ENCODE measurements at places on chromosomes 6 and 20.

DNA sequence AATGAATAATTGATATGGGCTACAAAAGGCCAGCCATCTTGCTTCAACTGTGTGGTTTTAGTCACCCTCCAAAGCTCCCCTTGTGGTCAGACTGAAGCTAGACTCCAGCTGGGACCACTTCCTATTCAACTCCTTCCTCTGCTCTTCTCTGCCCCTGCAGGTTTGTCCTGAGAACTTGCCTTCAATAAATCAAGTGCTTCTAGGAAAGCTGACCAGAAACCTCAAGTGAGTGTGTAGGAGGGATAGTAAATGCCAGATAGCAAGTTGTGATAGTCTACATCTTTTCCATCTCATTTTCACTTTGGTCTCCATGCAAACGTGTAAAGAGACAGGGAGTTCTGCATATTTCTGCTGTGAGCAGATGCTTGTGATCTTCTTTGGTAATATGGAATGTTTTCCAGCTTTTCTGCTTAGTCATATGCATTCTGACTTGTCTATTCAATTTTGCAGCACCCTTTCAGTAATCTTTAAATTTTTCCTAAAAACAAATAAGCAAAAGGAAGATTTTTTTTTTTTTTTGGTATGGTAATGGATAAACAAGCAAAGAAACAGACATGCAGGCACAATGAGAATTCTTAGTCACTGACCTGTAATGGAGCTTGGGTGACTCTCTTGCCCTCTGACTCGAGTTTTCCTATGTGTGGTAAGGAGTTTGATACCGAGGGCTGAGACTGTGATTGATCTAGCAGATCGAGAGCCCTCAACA, 201.3 kb upstream of the BTBD3 start:
- no peaks in the 10 kb centered on the region for H3K36me3 ChIP-seq
- no peaks in the 10 kb centered on the region for H3K27me3 ChIP-seq
- H3K27ac ChIP-seq, result no peak overlapping the region
- H3K4me1 ChIP-seq, result peaks cover 9% of the 10 kb centered on the region
- peak; percentile 75 for DNase-seq
- H3K4me3 ChIP-seq, result no peak overlapping the region

- peaks cover 13% of the 10 kb centered on the region for H3K4me1 ChIP-seq
- H3K36me3 ChIP-seq, result peaks cover 21% of the 10 kb centered on the region
- H3K27ac ChIP-seq, result no peak overlapping the region
- H3K4me3 ChIP-seq, result no peak overlapping the region
Measured at GRCh38 chr6:4908062-4908461, 95.8 kb downstream of the RPP40 start.

GRCh38 chr20:35551503-35551902, 9.6 kb downstream of the ERGIC3 start:
- DNase-seq, result no peak
- no peak overlapping the region for H3K27ac ChIP-seq
- no peaks in the 10 kb centered on the region for H3K4me1 ChIP-seq
- H3K36me3 ChIP-seq, result peaks cover 13% of the 10 kb centered on the region
- no peak overlapping the region for H3K4me3 ChIP-seq

- H3K4me1 ChIP-seq, result peaks cover 12% of the 10 kb centered on the region
- H3K27me3 ChIP-seq, result no peaks in the 10 kb centered on the region
- H3K36me3 ChIP-seq, result peaks cover 10% of the 10 kb centered on the region
- H3K4me3 ChIP-seq, result no peak overlapping the region
- peak; percentile 72 for DNase-seq
Measured at GRCh38 chr6:20197251-20197650, 15.0 kb downstream of the MBOAT1 start.

DNA sequence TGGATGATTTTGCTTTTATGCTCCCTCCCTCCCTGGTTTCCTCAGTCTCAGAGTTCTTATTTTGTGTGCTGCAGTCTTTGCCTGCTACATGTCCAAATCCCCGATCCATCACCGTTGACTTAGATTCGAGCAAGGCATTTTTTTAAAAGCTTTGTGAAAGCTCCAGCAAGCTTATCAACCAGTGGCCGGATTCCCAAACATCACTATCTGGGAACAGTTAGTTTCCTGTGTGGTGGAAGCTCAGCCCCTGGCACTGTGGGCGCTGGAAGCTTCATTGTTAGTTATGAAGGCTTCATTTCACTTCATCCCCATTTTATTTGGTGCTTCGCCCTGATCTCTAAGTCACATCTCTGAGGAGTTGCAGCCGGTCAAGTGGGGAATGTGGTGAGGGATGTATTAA, 44.7 kb downstream of the DEK start:
- no peak overlapping the region for H3K4me3 ChIP-seq
- H3K27ac ChIP-seq, result no peak overlapping the region
- no peaks in the 10 kb centered on the region for H3K4me1 ChIP-seq
- peaks cover 39% of the 10 kb centered on the region for H3K36me3 ChIP-seq
- no peaks in the 10 kb centered on the region for H3K27me3 ChIP-seq

DNA sequence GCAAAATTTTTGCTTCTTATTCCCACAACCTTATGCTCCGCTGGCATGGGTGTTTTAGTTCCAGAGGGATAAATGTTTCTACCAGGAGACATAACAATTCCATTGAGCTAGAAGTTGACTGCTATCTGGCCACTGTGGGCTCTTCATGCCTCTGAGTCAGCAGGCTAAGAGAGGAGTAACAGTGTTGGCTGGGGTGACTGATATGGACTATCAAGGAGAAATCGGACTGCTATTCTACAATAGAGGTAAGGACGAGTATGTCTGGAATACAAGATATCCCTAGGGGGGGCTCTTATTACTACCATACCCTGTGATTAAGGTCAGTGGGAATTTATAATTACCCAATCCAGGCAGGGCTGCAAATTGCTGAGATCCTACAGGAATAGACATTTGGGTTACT, 26.9 kb downstream of the FBXO30 start:
- H3K27ac ChIP-seq, result no peak overlapping the region
- no peaks in the 10 kb centered on the region for H3K4me1 ChIP-seq
- H3K27me3 ChIP-seq, result no peaks in the 10 kb centered on the region
- no peak overlapping the region for H3K4me3 ChIP-seq
